Right hindlimb (tissue), 1 donor: ENCODE measurements at places on chromosomes 12 and 14.

GRCh38 chr12:96219700-96220206, 25.6 kb downstream of the ELK3 start:
- DNase-seq: peak; percentile 57

DNA sequence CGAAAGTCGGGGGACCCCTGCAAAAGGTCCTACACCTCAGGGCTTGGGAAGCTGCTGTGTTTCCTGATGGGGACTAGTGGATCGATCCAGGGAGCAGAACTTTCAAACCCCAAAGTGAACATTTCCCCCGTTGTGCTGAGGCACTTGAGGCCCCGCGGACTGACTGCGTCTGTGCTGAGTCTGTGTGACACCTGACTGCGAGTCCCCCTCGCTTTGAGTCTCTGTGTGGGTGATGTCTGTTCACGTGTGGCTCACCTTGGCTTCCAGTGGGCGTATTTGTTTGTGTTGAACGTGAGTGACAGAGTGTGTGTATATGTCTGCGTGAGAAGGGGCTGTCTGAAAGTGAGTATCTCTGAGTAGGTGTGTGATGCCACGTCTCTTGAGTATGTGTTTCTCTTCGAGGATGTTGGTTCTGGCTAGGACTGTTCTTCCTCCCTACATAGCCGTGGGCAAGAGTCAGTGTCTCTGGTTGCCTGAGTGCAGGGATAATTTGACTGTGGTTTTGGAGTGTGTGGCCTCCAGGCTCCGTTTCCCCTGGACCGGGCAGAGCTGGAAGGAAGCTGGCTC, 1.3 kb downstream of the TEAD4 start:
- no peak for DNase-seq

DNA sequence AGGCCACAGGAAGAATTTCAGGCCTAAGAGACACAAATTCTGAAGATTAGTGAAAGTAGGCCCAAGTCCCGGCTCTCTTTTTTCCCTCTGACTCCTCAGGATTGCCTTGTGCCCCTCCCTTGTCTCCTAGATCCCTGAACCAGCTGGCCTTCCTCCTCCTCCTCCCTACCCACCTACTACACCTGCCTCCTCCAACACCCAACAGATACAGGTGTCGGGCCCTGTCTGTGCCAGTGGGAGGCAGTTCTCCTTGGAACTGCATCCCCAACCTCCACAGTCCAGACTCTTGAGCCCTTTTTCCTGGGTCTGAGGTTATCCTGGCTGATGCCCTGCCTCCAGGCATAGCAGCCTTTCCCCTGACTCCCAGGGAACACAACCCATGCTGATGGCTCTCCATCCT, 1.8 kb downstream of the PPP1R1A start:
- DNase-seq: no peak

DNA sequence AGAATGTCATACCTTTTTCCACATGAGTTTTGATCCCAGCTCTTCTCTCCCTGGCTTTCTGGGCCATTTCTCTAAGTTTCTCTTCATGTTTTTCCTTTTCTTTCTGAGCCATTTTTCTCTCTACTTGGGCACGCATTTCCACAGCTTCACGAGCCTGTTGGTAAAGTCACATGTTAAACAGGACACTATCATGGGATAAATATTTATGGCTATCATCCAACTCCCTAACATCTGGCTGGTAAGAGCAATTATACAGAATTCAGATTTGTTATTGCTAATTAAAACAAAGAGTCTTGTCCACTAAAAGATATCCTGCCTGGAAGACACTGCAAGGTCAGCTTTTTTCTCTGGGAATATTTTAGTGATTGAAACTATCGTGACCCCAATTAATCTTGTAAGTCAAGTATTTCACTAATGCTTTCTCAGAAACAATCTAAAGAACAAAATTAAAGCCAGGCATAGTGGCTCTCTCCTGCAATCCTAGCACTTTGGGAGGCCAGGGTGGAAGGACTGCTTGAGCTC, 23.1 kb downstream of the SLIRP start:
- no peak for DNase-seq

DNA sequence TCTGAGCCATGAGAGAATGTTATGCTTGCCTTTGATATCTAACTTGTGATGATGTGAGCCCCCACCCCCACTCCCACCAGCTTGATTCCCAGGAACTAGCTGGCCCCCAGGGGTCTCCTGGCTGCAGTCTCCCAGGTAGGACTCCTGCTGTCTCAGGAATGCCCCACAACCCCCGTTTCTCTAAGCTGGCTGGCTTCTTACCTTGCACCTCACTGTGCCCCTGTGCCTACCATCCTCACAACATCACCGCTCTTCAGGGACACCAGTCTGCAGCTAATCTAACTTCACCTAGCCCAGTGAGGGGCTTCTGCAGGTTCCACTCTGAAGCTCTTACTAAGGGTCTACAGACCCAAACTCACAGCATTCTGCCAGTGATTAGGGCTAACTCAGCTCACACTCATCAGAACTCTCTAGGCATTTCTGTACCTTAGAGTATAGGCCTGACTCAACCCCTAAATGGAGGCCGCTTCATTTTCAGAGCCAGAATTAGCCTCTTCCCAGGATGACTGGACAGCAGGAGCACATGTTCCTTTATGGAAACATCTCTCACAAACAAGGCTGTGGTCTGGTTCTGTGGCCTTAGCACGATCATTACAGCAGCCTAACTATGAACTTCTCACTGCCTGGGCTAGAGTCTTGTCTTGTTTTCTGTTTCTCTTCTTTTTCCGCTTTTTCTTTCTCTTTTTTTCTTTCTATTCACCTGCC, 72.8 kb upstream of the IFNG-AS1 start:
- no peak for DNase-seq

- DNase-seq: no peak
These were observed 35.1 kb downstream of the WASHC3 start for GRCh38 chr12:102026728-102027127.

GRCh38 chr12:54046809-54047159, 6.9 kb upstream of the HOXC4 start:
- DNase-seq: no peak

GRCh38 chr14:42047421-42048055, 440.9 kb downstream of the LRFN5 start:
- no peak for DNase-seq

- no peak for DNase-seq
These were observed 70.9 kb downstream of the TRIM9 start for GRCh38 chr14:51023964-51024363.

DNA sequence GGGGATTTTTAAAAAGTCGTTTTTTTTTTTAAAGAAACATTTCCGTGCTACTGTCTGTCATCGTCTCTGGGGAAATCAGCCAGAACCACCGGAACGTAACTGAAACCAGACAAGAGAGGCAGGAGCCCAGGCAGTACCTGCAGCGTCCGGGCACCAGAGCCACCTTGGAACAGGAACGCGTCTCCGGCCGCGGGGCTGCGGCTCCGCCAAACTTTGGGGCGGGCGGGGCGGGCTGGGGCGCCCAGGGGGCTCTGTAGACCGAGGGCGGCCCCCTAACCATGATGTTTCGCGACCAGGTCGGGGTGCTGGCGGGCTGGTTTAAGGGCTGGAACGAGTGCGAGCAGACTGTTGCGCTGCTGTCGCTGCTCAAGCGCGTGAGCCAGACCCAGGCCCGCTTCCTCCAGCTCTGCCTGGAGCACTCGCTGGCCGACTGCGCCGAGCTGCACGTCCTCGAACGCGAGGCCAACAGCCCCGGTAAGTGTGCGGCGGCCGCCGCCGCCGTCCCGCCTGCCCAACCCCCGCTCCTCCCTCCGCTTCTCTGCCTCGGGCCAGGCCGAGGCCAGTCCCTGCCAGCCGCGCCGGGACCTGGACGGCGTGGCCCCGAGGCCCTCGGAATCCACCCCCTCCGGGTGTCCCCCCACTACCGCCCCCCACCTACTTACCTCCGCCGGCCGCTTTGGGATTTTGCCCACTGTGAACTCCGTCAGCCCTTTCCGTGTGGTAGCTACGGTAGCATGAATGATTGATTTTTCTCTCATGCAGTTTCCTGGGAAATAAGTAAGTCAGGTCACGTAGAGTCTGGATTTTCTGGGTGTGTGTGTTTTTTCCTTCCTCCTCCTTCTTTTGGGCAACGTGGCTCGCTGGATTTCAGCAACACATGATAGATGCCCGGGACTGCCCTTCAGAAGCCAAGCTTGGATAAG, 972 bp downstream of the SAMD4A start:
- DNase-seq: peak; percentile 78
